ENCODE measurements at places on chromosomes 1 and 21.

- no peak for DNase-seq
Observed at GRCh38 chr1:71399594-71399993, 318.8 kb upstream of the ZRANB2 start.

DNA sequence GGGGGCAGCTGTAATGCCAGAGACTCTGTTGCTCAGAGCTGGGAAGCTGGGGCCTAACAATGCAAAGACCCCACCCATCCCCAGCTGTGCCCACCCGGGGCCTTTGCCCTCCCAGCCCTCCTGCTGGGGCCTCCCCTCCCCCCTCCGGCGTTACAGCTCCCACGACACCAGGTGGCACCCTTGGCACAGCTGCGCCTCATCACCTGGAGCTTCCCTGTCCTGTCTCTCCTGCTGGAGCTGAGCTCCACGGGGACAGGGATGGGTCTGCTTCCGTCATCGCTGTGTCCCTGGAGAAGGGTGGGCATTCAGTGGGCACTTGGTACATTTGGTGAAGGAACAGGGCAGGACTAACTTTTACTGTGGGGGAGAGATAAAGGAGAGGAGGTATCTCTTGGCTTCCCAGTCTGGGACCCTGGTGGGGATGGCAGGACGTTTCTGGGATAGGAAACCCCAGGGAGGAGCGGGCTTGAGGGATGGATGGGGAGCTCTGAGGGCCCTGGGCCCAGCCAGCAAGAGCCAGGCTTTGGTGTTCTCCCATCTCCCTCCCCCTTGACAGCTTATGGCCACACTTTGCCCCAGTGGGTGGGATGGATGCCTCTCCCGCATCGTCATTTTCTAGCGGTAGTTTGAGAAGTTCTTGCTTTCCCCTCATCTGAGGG lies 453.2 kb downstream of the PTPRU start:
- DNase-seq, result no peak

DNA sequence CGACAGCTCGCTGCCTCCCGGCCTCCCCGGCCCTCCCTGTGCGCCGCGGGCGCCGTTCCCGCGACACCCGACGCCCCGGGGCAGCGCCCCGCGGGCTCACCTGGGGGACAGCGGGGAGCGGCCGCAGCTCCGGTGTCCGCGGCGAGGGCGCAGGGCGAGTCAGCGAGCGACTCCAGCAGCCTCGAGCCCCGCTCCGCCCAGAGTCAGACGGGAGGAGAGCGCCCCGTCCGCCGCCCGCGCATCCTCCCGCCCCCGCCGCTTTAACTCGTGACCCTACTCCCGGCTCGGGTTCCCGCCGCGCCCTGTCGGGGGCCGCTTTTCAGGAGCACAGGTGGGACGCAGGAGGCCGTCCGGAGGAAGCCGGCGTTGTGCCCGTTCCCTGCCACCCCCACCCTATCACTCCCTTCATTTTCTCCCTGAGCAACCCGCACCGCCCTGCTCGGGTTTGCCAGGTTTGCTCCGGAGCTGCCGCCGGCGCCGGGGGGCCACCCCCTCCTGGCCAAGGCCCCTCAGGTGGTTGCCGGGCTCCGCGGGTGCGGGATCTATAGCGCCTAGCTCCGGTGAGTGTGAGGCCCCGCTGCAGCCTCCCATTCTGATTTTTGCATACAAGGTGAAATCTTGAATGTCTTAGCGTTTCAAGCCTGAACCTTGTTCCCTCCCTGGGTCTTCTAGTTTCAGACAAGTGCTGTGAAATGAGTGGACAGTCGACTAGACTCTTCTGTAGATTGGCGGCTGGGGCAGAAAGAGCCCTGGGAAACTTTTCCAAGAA lies at the start of gene MCOLN3:
Gene MCOLN3 (minus strand): TSS at position 205 of the 769 bp plus-strand sequence. CDS start 3,140 bp downstream, outside the sequence.
- DNase-seq, result peak; percentile 22

GRCh38 chr1:109954041-109954512 lies 30.5 kb upstream of the AHCYL1 start:
- peak; percentile 62 for DNase-seq

GRCh38 chr1:48923116-48923515 lies 146.4 kb upstream of the BEND5 start:
- DNase-seq, result no peak

- no peak for DNase-seq
Observed at GRCh38 chr1:211722277-211723175, 47.1 kb upstream of the NEK2 start.

DNA sequence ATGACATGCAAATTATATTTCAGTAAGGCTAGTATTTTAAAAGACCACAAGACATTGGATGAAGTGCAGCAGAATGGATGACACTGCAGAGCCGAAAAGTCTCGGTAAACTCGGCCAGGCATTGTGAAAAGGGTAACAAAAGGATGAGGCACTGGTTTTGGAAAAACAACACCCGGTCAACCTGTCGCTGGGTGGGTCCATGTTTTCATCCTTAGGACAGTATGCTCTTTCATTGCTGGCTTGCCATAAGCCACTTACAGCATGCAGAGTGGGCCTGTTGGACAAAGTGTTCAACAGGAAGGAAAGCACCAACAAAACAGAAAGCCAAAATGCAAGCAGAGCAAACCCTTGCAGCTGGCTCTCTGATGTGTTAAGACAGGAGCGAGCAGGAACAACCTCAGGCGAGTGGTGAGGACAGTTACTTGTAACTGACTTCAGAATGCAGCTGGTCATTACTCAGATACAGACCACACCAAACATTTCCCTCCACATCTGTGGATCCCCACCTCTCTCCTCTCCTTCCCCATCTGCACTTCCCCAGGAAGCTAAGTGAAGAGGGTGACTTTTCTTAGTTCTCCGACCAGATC lies 2.9 kb upstream of the RCAN1 start:
- DNase-seq, result no peak

DNA sequence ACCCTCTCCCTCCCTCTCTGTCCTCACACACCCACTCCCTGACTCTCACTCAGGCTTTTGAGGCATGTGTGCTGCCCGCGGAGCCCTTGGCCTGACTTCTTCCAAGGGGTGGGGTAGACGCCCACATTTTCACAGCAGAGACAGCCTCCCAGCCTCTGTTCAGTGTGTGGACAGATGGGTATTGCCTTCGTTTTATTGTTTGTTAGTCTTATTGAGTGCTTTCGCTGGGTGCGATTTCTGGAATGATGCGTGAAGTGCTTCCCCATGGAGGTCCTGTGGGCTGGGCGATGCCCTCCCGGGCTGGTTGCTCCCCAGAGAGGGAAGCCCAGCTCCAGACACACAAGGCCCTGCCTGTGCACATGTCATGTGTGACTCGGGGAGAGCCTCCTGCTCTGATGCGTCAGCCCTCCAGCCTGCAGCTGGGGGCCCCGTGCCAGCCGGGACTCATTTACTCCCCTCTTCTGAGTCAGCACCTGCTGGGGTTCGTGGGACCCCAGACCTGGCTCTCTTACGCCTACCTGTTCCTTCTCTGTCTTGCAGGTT lies 14.7 kb downstream of the PDXK start:
- DNase-seq, result peak; percentile 16
